ENCODE measurements at places on chromosomes 5 and 9. TPM values are rescaled to one million over a fixed set of nuclear protein-coding genes. Genes with fewer than 3 reads are reported as not detected.

- no peak for DNase-seq
Observed at GRCh38 chr5:1002836-1003235, 5.8 kb upstream of the NKD2 start.

Gene UGT3A1
- polyA plus RNA-seq, result 19.9 TPM

GRCh38 chr5:65395526-65396155 is 86.1 kb downstream of the ADAMTS6 start:
- DNase-seq, result no peak

GRCh38 chr5:138149530-138149929 is 10.3 kb upstream of the NME5 start:
- no peak for DNase-seq

GRCh38 chr9:97508852-97509251 is 7.4 kb downstream of the TMOD1 start:
- no peak for DNase-seq

- DNase-seq, result no peak
Observed at GRCh38 chr5:27482663-27483062, 444.3 kb upstream of the CDH9 start.

- no peak for DNase-seq
Observed at GRCh38 chr5:167623354-167623753, 668.1 kb upstream of the WWC1 start.

- no peak for DNase-seq
Observed at GRCh38 chr5:74196233-74196632, 444.3 kb downstream of the ENC1 start.

DNA sequence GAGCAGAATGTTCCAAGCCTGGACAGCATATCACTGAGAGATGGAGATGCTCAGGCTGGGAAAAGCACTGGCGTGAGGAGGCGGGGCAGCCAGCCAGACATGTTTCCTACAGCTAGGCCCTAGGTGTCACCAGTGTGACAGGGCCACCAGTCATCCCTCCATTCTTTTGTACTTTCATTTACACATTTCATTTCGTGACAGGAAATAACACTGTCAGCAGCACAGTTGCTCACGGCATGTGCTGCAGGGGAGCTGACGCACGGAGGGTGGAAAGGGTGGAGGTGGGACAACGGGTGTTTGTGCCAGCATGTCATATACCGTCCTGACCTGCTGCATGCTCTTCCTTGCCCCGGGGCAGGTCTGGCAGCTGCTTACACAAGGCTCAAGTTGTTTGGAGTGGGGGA is 14.8 kb upstream of the CEMIP2 start:
- no peak for DNase-seq

Gene PCDHGC5
- 1.1 TPM for polyA plus RNA-seq

DNA sequence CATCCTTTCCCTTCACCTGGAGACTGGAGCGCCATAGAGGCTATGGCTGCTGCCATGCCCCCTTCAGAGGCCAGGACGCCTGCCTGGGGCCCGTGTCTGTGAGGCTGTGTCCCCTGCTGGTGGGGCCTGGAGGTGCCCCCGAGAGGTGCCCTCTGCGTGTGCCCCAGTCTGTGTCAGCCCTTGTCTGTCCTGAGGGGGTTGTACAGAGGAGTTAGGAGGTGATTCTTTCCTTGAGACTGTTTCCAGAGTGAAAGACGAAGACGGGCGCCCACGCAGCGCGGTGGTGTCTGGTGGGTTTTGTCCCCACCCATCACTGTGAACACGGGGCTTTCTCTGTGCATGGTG is 24.6 kb downstream of the TRAF2 start:
- DNase-seq, result no peak

Gene PLPPR1
- 9.8 TPM for polyA plus RNA-seq

Gene CCDC183
- 3.0 TPM for polyA plus RNA-seq

DNA sequence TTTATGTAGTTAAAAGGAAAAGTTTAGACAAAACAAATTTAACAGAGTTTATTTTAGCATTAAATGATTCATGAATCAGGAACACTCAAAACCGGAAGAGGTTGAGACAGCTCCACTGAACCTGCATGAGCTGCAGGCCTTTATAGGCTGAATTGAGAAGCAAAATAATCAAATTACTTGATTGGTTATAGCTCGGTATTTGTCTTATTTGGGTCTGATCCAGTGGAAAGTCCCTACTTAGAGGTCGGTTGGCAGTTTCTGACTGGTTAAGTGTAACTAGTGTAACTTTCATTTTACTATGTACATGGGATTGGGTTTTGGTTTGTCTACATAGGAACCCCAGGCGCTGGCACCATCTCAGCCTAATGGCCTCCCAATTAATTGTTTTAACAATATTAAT is 74.1 kb upstream of the PIK3R1 start:
- no peak for DNase-seq

DNA sequence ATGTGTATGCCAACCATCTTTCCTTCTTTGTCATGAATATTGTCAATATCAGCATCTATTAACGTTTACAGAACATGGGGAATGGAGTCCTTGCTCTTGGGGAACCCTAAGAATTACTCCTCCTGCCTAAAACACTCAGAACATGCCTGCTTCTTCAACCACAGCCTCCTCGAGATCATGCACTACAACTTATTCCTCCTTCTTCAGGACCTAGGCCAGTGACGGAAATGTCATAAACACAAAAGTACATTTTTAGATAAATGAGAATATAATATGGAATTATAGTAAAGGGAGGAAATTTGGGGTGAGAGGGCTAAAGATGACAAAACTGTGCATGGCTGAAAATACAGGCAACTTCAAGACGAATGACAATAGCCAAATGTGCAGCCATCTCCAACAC is 3.1 kb upstream of the IFNK start:
- no peak for DNase-seq

Gene RNF224
- polyA plus RNA-seq, result 2.1 TPM

Gene FOXI1
- polyA plus RNA-seq, result not detected

Gene ZFP37
- polyA plus RNA-seq, result 3.5 TPM

Gene ENDOG
- 25.2 TPM for polyA plus RNA-seq

Gene SH2D3C
- polyA plus RNA-seq, result 28.2 TPM

GRCh38 chr5:142753116-142753631 is 17.0 kb upstream of the ARHGAP26 start:
- no peak for DNase-seq

DNA sequence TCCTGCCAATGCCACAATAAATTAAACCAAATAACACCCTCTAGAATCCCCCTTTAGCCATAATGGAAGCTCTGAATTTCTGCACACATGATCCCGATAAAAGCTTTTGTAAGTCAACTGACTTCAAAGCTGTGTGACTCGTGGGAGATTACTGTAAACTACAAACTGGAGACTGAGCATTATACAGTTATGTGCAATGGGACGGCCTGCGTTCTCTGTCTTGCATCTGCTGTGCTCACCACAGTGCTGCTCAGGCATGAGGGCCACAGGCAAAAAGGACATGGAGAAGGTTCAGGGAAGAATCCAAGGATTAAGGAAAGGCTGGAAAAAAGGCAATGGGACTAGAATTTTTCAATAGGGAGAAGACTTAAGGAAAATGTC is 184.2 kb downstream of the FANCC start:
- DNase-seq, result no peak

- no peak for DNase-seq
Observed at GRCh38 chr5:52983731-52984636, 5.2 kb upstream of the ITGA2 start.

DNA sequence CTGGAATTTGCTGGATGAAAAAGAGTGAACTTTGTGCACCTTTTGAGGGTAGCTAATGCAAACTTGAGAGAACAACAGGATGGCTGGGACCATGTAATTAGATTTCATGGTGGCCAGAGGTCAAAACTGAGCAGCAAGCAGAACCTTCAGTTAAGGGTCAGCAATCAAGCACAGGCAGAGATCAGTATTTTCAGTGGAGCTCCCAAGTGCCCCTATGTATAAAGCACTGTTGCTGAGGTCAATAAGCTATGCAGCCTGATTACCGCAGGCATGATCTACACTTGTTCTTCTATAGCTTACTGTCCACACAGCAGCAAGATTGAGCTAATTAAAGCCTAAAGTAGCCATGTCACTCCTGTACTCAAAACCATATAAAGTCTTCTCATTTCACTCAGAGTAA is 62.1 kb upstream of the TMC1 start:
- DNase-seq, result no peak

DNA sequence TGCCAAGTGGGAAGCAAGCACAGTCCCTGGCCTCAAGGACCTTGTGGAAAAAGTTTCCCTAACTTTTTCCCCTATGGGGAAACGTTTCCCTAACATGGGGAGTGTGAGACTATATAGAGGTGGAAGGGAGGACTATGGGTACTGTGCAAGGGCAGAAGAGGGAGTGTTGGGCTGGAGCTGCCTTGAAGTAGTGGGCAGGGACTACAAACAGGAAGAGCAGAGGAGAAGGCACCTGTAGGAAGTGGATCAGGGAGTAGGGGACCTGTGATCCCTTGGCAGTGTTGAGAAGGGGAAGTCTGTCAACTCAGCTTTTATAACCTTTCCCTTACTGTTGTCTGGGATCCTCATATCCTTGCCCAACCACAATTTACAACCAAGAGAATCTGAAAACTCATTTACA is 1.4 kb downstream of the CMYA5 start:
- DNase-seq, result no peak

GRCh38 chr5:146409054-146409671 is 38.0 kb upstream of the TCERG1 start:
- DNase-seq, result no peak

GRCh38 chr5:96054311-96055030 is 92.8 kb upstream of the ELL2 start:
- DNase-seq, result no peak

GRCh38 chr5:120613729-120614128 is 149.6 kb downstream of the PRR16 start:
- DNase-seq, result no peak

DNA sequence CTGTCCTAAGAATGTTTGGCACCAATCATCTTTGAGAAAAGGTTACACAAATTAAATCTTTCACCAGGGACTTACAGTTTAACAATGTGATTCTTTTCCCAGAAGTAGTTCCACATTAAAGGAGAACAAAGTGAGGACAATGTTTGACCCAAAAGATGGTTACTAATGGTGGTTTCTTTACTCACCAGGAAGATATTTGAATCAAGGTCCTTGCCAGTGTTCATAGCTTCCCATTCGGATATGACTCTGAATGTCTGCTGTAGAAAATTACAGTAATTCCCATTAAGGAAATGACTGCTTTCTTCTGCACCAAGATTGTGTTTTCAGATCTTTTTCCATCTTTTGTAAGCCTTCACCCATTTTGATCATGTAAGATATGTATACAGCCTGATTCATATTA is 114.6 kb upstream of the ADAMTSL1 start:
- DNase-seq, result no peak

Gene C1QTNF2
- 21.0 TPM for polyA plus RNA-seq

GRCh38 chr5:88940713-88941112 is 57.7 kb upstream of the MEF2C start:
- no peak for DNase-seq

DNA sequence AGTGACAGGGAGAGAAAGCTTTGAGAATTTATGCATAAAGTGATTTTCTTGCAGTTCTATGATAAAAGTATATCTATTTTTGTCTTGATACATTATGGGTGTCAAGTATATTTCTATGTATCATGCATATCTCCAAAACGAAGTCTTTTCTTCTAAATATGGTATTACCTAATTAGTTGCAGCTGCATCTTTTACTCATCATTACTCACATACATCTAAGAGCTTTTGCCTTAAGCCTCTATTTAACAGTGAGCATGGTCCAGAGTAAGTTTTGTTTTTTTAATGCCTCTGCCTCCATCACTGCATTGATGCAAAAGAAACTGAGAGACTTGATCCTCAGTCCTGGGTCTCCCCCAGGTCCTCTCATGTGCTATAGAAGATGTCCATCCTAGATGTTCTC is 40.0 kb upstream of the SMC5 start:
- DNase-seq, result no peak

GRCh38 chr5:149846021-149846420 is 98.6 kb downstream of the PDE6A start:
- no peak for DNase-seq

DNA sequence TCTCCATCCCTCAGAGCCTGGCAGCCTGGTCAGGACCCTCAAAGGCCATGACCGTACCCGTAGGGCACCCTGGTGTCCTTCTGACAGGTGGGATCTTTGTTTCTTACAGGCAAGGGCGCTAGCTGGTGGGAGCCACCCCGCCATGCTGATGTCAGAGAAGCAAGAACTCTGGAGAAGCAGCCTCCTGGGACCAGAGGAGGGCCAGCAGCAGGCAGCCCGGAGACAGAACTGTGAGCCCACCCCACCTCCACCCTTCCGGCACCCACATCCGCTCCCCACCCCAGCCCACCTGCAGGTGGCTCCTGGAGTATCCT is 42.2 kb upstream of the IL17B start:
- DNase-seq, result no peak

- DNase-seq, result no peak
Observed at GRCh38 chr5:151614565-151614964, 23.4 kb upstream of the FAT2 start.

DNA sequence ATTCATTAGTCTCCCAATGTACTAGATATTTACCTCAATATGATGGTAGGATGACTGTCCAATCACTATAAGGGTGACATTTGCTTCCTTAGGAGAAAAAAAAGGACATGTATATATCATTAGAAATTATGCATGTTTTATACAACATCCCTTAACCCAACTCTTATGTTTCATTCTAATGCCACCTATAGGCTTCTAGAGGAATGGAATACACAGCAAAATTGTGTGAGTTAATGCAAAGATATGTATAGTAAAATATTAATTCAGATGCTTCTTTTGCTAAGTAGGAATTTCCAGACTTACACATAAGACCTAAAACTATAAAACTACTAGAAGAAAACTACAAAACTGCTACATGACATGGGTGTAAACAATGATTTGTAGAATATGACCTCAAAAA is 3.5 kb downstream of the PRXL2C start:
- no peak for DNase-seq
